ENCODE measurements at places on chromosomes 4 and X. TPM values are rescaled to one million over a fixed set of nuclear protein-coding genes. Genes with fewer than 3 reads are reported as not detected.

DNA sequence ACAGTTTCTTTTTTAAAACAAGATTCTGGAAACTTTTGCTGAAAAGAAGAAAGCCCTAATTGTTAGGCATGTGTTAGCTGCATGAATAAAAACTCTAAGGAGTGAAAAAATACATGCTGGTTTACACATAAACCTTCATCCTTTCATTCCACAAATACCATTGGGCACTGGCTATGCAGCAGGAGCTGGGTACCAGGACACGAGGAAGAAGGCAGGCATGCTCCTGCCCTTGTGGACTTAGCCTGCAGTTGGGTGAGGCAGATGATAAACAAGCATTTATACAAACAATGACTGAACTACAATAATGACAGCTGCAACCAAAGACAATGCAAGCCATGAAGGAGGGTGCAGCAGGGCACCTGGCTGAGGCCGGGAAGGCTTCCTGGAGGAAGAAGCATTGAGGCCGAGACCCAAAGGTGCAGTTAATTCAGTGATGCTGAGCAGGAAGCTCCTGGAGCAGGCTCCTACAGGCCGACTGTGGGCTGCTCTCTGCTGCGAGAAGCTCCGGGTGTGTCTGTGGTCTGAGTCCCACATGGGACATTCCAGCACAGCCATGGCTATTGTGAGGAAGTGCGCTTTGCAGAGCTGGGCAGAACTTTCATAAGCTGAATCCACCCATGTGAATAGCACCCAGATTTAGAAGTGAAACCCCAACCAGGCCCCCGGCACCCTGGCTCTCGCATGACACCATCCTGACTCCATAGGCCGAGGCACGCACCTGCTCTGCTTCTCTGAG lies 44.0 kb upstream of the MXD4 start:
- DNase-seq: no peak

DNA sequence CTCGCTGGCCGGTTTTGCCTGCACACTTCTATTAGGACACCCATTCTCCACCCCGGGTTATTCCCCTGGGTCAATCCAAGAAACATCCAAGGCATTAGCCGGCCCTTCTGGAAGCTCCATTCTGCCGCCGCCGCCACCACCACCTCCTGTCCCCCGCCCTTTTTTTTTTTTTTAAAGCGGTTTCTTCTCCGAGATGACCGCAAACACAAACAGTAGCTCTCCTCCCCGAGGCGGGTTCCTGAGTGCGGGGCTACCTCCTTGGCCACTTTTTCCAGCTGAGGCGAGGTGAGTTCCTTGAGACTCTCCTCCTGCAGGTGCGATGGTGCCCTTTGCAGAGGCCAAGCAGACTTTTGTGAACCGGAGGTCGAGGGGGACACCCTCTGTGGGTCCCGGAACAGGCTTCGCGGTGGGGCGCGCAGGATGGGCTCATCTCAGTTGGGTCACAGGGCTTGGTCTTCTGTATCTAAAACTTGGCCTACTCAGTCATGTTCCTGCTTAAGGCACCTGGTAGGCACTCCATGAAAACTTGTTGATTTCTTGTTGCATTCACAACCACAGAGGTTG lies 930 bp downstream of the NWD2 start:
- no peak for DNase-seq

DNA sequence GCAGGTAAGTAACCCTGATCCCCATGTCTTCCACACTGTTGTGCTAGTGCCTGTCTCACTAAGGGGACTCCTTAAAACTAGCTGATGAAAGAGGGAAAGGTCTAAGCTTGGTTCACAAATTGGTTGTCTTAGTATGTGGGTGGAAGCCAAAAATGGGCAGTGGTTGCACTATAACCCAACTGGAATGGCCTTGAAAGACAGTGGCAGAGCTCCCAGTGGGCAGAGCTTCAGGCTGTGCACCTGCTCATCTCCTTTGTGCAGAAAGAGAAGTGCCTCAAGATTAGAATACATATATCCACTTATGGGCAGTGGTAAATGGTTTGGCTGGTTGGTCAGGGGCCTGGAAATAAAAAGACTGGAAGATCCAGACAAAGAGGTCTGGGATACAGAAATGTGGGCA lies 7.2 kb downstream of the SYN1 start:
- DNase-seq: no peak

DNA sequence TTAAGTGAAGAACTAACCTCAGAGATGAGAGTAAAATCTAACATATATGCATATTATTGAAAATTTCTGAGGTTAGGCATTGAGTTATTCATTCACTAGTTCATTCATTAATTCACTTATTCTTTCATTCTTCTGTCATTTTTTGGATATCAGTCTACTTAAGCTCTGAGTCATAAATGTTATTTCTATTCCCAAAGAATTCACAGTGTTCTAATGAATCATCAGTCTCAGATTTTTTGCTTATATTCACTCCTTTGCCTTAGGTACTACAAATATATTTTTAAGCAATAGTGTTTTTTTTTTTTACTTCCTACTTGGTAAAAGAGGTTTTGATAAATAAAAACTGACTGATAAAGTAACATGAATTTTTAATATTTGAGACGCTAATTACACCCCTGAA lies 95.2 kb upstream of the DKK2 start:
- DNase-seq: peak; percentile 44

DNA sequence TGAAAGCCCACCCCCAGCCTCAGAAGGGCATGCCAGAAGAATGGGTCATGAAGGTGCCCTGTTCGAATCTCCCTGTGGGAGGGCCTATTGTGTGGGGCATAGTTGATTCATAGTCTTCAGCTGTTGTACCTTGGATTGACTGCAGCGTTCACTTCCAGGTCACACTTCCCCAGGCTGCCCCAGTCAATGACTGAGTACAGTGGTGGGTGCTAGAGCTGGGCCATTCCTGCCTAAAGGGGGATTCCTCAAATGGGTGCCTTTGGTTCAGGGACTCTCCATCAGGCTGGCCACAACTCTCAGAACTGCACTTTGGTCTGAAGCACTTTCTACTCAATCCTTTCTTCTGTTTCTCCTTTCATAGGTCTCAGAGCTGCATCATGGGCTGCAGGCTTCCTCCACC lies 35.0 kb upstream of the RASGEF1B start:
- DNase-seq: no peak

- DNase-seq: no peak
Measured at GRCh38 chr4:21757248-21757647, 191.3 kb downstream of the KCNIP4 start.

- DNase-seq: peak; percentile 47
Measured at GRCh38 chr4:37533286-37534033, 152.7 kb downstream of the RELL1 start.

DNA sequence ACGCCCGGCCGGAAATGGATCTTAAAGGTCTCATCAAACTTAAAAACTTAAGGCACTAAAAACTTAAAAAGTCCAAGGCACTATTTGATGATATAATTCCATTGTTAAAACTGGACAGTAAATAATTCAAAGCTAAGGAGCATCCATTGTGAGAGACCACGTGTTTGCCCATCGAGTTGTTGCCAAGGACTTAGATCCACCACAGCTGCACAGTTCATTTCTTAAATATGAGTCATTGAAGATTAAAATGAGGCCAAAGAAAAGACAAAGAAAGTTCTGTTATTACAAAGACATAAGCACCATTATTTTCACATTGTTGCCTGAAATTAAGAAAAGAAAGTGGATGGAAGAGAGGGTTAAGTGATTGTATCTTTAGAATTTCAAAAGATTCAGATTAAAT lies 411.5 kb upstream of the FTHL17 start:
- no peak for DNase-seq

DNA sequence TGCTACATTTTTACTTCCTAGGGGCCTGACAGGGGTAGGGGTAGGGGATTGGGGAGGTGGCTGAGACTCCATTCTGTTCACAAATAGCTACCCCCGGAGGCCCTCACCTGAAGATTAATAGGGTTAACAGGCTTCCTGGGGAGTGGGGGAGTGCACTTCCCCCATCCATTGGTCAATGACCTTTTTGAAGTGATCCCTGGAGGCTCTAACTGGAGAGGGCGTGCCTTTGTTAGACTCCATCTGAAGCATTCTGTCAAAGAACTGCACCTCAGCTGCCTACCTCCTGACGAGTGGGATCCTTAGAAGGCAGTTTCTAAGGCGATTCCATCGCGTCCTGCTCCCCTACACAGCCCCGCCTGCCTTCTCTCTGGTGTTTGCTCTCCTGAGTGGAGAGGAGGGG lies 10.0 kb upstream of the MTM1 start:
- DNase-seq: no peak

DNA sequence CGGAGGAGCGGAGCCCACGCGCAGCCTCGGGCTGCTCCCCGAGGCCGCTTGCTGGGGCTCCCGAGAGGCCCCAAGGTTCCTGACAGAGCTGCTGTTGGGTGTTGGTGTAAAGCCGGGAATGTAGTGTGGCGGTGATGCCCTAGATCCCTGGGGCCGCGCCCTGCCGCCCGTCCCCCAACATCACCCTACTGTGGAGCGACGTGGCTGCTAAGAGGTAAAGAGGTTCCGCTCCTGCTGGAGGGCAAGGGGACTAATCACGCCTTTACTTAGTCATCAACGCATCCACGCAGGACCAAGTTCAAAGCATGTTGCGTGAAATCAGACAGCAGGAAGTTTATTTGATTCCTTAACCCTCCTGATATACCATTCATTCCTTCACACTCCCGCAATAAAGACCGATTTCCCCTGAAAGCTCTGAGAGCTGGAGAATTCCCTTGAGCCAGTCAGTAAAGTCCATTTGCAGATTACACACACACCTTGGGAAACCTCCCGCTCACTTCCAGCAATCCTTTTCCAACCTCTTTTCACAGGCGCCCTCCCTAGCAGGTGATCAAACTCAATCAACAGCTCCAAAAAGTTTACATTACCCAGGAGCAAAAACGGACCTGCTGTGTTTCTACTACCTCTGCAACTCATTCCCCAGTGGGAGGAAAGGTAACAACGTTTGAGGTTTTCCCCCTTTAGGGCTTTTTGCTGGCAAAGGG lies 579 bp upstream of the GABRA2 start:
- no peak for DNase-seq

GRCh38 chrX:110432906-110433215 lies 74.2 kb downstream of the RTL9 start:
- no peak for DNase-seq

- no peak for DNase-seq
Measured at GRCh38 chrX:148872161-148872535, 371.7 kb downstream of the AFF2 start.

DNA sequence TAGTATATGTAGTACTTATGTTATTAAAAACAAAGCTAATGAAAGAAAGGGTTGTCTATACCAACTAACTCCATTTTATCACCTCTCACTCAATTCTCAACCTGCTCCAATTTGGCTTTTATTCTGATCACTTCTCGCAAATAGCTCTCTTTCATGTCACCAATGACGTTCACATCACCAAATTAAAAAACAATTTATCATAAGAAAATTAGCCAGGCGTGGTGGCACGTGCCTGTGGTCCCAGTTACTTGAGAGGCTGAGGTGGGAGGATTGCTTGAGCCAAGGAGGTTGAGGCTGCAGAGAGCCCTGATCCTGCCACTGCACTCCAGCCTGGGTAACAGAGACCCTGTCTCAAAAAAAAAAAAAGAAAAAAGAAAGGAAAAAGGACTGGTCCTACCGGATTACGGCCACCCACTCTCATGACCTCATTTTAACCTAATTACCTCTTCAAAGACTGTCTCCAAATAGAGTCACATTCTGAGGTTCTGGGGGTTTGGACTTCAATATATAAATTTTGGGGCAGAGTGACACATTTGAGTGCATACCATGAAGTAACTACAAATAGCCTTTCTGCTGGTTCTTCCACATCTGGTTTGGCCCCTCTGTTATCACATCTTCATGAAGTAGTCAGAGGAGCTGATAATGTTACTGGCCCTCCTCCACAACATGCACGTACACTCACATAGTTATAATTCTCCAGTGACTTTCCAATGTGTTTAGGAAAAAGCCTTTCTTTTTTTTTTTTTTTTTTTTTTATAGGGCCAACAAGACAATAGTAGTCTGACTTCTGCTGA lies 15.8 kb upstream of the RBMX start:
- DNase-seq: no peak

DNA sequence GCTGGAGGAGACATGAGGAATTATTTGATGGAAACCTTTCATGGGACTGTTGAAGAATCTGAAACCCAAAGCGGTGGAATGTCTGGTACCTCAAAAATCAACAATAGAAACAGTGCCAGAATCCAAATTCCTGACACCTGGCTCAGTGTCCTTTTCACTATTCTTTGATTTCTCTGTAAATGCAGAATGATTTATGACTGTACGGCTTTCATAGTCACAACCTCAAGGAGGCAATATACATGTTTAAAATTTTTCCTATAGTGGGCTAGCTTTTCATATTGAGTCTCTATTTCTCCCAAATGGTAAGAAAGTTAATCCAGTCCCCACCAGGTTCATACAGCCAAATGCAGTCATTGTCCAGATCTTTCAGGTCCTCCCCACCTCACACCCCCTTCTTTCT lies 19.3 kb downstream of the DAPP1 start:
- no peak for DNase-seq

- DNase-seq: peak; percentile 23
Measured at GRCh38 chr4:19386786-19387185, 864.9 kb upstream of the SLIT2 start.

Gene DUX4
- not detected for total RNA-seq

Gene MAGEA2B
- total RNA-seq: not detected

Gene HUWE1
- total RNA-seq: 60.4 TPM

Data from renal cortical epithelial cell (primary cell).